IPS-NIHi11 (cell line): ENCODE measurements at places on chromosomes 1 and 21.

DNA sequence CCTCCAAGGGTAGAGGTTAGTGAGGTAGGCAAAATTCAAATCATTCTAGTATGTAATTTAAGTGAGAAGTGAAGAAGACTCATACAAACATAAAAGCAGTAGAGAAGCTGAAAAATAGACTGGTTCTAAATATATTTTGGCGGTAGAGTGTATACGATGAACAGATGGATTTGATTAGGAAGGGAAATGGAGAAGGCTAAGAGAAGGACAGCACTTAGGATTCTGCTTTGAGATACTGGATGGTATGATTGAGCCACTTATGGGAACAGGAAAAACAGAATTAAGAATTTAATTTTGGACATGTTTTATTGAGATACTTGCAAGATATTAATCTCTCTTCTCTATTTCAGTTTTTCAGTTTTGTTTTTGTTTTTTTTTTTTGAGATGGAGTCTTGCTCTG lies 60.1 kb downstream of the EPB41 start:
- DNase-seq = no peak

GRCh38 chr1:200954434-200954833 lies 59.7 kb downstream of the INAVA start:
- no peak for DNase-seq

DNA sequence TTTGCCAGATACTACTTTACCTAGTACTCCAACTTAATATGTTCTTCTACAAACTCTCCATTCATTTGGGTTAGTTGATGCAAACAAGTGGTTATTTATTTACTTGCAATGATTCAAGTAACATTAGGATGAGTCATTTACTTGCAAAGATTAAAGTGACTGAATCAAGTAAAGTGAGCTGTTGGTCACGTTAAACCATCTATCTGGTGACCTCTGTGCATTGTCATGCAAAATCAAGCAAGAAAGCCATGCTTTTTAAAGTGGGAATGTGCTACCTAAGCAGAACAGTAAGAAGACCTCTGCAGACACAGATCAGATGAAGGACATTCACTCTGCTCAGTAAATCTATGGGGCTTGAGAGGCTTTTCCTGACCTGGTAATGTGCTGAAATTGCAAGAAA lies 254.7 kb downstream of the LRRIQ3 start:
- DNase-seq = peak; percentile 17

- DNase-seq = no peak
Measured at GRCh38 chr21:39232861-39233291, 49.6 kb upstream of the PSMG1 start.

DNA sequence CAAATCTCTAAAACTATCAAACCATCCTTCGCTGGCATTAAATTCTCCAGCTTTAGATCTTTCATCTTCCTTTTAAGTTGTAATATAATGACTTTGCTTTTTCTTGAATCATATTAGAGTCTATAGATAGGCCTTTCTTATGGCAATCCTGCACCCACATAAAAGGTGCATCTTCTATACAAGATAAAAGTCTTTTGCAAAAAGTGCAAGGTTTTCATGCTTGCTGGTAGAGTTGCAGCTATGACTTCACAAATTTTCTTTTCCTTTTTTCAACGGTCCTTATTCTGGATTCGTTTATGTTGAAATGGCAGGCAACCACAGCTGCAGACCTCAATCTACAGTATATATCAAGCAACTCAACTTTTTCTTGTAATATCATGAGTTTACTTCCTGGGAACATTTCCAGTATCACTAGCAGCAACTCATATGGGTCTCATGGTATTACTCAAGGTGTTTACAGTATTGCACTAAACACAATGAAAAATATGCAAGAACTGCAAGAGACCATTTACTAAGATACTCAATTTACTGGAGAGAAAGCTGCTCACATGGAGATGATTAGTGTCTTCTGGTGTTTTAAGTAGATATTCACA lies 22.1 kb downstream of the OMA1 start:
- no peak for DNase-seq

- DNase-seq = no peak
Measured at GRCh38 chr1:202576816-202577215, 133.4 kb downstream of the SYT2 start.

GRCh38 chr1:113178522-113178921 lies 105.5 kb downstream of the LRIG2 start:
- DNase-seq = no peak

- no peak for DNase-seq
Measured at GRCh38 chr1:175402336-175402735, 209.8 kb upstream of the KIAA0040 start.

- DNase-seq = no peak
Measured at GRCh38 chr1:110033421-110033820, 1.0 kb upstream of the STRIP1 start.

GRCh38 chr1:216531263-216532239 lies 108.3 kb upstream of the USH2A start:
- DNase-seq = no peak

- DNase-seq = no peak
Measured at GRCh38 chr1:15089258-15089992, 64.1 kb upstream of the TMEM51 start.

DNA sequence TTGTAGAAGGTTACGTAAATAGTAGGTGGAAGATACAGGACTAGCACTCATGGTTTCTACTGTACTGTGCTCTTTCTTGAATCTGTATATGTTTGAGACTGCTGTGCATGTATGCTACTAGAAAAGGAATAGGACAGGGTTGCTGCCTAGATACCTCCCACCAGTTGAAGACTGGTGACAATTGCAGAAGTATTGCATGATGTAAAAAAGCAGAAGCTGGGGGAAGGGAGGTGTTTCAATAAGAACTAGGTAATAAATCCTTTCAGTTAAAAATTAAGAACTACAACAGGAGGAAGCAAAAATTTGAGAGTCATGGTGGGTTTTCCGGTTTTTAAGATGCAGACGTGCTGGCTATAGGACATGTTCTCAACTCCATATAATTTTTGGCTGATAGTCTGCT lies 88.1 kb downstream of the CCDC30 start:
- DNase-seq = no peak

GRCh38 chr1:51627672-51628071 lies 10.8 kb downstream of the OSBPL9 start:
- DNase-seq = peak; percentile 30

GRCh38 chr1:222757646-222758268 lies 20.8 kb downstream of the FAM177B start:
- no peak for DNase-seq

GRCh38 chr1:230823426-230823825 lies 44.9 kb downstream of the C1orf198 start:
- no peak for DNase-seq

DNA sequence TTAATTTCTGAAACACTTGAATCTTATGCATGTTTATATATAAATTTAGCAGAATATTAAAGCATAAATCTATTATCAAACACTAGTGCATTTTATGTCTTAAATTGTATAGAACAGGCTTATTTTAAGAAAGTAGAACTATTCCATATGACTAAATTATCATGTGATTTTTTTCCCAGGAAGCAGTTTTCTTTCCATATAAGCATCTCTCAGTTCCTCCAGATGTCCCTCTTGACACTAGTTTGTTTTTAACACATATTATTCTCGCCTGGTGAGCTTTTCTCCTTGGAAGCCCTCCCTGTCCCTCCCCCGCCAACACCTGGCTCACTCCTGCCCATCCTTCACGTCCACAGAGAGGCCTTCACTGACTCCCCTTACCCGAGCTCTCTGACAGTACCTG lies 48.3 kb upstream of the BCAR3 start:
- no peak for DNase-seq

DNA sequence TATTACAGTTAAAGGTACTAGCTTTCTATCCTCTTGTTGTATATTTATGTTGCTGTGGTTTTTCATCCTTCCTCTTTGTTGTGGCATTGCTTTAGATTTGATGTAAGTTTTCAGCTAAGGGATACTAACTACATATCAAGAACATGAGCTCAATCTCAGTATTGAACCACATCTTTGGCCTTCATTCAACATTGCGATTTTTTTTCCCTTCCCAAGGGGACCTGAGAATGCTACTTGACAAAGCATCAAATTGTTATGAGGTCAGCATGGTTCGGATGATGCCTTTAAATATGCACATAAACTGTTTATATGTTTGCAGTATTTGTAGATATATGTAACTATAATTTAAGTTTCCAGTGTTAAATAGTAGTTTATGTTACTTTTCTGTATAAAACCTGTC lies 31.7 kb upstream of the GPR88 start:
- DNase-seq = no peak

DNA sequence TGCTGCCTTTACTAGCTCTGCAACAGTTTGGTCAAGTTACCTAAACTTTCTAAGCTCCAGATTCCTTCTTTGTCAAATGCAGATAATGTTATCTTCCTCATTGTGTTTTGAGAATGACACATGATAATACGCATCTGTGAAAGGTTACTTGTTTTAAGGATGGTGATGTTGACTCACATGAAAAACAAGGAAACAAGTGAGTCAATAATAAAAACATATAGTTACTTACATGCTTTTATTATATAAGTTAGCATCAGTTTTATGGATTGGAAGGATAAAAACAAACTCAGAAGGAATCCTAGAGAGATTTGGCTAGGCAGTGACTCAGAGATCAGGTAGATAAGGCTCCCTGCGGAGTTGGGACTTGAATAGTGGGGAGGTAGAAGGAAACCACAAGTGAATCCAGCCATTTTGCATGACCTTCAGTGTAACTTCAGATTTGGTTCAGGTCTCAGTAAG lies 144.6 kb downstream of the LMO4 start:
- no peak for DNase-seq
